ENCODE measurements at places on chromosomes 7 and 10.

DNA sequence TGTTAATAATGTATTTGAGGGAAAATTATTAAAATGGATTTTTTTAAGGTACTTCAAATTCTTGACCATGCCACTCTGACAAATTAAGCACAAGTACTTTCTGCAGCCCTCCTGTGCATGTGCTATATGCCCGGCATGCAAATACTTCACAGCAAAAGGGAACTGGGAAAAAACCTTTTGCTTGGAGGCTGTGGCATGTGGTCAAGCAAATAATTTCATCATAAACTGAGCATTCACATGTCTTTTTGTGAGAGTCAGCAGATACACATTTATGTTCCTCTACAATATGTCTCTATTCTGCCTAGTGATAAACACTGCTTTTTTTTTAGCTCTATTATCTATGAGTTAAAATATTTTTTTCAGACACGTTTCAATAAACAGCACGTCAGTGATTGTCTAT, 53.7 kb upstream of the SEMA3A start:
- peak; percentile 58 for DNase-seq

DNA sequence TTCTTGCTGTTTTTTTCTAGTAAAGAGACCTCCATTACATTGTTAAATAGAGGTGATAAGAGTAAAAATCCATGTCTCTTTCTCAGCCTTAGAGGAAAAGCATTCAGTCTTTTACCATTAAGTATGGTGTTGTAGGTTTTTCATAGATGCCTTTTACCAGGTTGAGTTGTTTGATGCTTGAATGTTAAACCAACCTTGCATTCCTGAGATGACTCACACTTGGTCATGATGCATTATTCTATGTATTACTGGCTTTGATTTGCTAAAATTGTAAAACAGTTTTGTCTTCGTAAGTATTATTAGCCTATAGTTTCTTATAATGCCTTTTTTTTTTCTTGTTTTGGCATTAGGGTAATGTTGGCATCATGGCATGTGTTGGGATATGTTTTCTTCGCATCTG, 90.0 kb downstream of the ANKRD61 start:
- peak; percentile 33 for DNase-seq

- DNase-seq = no peak
These were observed 394.4 kb upstream of the AUTS2 start for GRCh38 chr7:69203871-69204270.

- DNase-seq = peak; percentile 79
These were observed 11.6 kb upstream of the FFAR4 start for GRCh38 chr10:93554760-93555432.

DNA sequence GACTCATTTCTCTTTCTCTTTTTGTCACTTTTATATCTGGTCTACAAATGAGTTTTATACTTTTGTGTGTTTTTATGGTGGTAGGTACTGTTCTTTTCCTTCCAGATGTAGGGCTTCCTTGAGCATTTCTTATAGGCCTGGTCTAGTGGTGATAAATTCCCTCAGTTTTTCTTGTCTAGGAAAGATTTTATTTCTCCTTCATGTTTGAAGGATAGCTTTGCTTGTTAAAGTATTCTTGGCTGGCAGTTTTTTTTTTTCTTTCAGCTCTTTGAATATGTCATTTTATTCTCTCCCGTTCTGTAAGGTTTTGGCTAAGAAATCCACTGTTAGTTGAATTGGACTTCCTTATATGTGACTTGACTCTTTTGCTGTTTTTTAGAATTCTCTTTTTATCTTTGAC, 292.7 kb downstream of the RPS24 start:
- no peak for DNase-seq

Measured in fibroblast of pulmonary artery (primary cell).